ENCODE measurements at places on chromosomes 1 and 21.

GRCh38 chr21:39388811-39389155 lies 39.9 kb upstream of the HMGN1 start:
- DNase-seq: no peak

DNA sequence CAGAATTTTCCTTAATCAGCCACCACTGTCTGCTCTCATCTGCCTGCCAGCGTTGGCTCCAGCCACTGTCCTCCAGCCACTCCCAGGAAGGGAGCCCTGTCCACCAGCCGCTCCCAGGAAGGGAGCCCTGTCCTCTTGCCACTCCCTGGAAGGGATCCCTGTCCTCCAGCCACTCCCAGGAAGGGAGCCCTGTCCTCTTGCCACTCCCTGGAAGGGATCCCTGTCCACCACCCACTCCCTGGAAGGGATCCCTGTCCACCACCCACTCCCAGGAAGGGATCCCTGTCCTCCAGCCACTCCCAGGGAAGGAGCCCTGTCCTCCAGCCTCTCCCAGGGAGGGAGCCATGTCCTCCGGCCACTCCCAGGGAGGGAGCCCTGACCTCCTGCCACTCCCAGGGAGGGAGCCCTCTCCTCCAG lies 726.5 kb downstream of the PTPRU start:
- DNase-seq: no peak

GRCh38 chr1:193431265-193431977 lies 245.0 kb upstream of the B3GALT2 start:
- no peak for DNase-seq

- DNase-seq: no peak
Measured at GRCh38 chr1:231478811-231479210, 49.7 kb upstream of the TSNAX start.

GRCh38 chr1:101995984-101996745 lies 561 bp downstream of the OLFM3 start:
- no peak for DNase-seq

DNA sequence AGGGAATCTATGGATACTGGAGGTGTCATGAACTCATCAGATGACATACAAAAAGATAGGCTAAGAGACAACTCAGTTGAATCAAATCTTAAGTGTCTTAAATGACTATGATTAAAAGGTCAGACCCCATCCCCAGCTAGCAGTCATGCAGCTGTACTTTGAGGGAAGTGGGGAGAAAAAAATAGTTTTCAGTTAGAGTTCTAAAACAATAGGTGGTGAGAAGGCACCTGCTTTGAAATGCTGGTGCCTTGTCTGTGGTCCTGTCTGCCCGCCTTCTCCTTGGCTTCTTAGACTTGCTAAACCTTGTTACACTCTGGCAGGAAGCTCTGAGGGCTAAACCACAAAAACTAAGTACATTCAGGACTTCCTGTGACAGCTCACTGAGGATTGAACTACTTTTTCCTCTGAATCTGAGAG lies 15.3 kb downstream of the CD2 start:
- DNase-seq: no peak

DNA sequence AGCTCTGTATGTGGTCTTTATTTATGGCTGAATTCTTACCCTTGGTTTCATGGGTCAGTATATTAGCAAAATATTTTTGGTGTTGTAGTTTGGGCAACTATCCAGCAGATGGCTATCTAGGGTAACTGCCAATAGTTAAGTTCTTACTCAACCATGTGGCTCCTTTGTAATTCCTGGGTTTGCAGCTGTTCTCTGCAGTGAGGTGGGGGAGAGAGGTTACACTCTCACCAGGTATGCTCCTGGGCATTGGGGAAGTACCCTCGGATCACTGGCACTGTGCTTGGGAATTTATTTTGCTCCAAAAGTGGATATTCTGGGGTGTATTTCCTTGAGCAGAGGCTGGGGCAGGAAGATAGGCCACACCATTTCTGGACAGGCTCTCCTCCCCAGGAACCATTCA lies 436.7 kb upstream of the TMPRSS15 start:
- DNase-seq: no peak

DNA sequence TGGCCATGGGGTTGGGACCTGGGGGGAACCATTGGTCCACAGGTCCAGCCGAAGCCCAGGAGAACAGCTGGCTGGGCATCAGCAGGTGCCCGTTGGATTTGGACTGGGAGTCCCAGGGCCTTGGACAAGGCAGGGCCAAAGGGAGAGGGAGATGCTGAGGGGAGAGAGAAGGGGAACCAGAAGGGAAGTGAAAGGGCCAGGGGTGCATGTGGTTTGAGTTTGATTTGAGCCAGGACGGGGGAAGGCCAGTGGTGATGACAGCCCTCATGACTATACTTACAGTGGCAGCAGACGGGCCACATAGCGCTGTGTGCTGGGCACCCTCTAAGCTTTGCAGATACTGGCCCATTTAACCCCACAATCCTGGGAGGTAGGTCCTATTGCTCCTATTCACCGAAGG lies 18.8 kb downstream of the AGRN start:
- no peak for DNase-seq

DNA sequence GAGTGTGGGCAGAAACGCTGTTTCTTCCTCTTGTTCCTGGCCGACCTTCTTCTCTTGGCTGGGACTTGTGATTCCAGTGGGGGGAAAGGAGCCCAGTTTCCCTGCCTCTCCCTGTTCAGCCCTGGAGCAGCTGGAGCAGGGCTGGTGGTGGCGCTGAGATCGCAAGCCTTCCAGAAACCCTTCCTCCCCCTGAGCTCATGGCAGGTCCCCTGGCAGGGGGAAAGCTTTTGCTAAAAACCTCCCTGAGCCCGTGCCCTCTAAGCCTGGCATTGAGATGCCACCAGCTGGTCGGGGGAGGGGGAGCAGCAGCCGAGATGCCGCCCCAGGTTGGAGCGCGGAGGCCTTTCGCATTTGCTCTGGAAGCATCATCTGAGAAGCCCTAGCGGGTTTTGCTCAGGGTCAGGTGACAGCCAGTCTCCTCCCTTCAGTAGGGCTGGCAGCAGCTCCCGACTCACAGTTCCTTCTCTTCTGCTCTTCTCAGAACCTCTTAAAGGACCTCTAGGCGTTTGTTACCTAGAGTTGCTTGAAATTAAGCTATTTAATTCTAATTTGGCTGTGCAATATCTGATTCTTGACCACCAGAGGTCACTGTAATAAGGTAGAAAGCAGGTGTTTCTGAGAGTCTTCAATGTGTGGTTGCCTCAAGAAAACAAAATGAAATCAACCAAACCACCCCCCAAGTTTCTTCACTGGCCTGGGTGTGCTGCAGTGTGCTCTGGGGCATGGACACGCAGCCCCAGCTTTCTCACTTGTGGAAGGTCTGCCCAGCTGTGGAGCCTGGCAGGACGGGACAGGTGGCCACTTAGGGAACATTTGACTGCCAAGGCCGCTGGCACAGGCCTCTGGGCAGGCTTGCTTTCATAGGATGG lies 257.3 kb downstream of the CAMTA1 start:
- DNase-seq: no peak

DNA sequence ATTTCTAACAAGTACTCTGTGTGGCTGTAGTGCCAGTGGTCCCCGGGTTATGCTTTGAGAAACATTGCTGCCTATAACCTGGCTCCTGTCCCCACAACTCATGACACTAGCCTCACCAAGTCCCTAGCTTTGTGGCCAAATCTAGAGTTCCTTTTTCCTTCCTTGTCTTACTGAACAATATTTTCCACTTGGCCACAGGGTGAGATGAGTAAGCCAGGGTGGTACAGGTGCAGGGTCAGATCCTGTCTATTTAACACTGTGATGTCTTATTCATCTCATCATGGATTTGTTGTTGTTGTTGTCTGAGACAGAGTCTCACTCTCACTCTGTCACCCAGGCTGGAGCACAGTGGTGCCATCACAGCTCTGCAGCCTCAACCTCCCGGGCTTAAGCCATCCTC lies 18.6 kb downstream of the ARMH1 start:
- no peak for DNase-seq

GRCh38 chr1:201049248-201049831 lies 25.8 kb upstream of the KIF21B start:
- no peak for DNase-seq

GRCh38 chr1:175578425-175578824 lies 165.0 kb downstream of the TNR start:
- DNase-seq: no peak

GRCh38 chr1:248753708-248754280 lies 1.8 kb downstream of the LYPD8 start:
- no peak for DNase-seq

DNA sequence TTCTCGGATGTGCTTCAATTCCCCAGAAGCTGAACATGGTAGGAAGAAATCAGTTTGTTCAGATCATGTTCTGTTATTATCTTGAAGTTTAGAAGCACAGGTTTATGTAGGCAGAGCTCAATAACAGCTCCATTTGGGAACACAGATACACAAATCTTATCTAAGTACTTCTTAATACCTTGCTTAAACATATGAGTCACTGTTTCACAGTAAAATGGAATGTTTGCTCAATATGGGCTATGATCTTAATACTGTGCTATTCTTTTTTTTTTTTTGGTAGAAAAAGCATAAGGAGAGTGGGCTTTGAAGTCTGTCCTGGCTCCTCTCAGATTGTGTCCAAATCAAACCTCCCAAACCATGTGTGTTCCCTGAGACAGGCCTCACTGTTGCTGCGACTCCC lies 13.4 kb downstream of the PROK1 start:
- no peak for DNase-seq

GRCh38 chr1:233998891-233999290 lies 94.4 kb downstream of the SLC35F3 start:
- no peak for DNase-seq

- no peak for DNase-seq
Measured at GRCh38 chr1:248733566-248733965, 22.0 kb downstream of the LYPD8 start.

DNA sequence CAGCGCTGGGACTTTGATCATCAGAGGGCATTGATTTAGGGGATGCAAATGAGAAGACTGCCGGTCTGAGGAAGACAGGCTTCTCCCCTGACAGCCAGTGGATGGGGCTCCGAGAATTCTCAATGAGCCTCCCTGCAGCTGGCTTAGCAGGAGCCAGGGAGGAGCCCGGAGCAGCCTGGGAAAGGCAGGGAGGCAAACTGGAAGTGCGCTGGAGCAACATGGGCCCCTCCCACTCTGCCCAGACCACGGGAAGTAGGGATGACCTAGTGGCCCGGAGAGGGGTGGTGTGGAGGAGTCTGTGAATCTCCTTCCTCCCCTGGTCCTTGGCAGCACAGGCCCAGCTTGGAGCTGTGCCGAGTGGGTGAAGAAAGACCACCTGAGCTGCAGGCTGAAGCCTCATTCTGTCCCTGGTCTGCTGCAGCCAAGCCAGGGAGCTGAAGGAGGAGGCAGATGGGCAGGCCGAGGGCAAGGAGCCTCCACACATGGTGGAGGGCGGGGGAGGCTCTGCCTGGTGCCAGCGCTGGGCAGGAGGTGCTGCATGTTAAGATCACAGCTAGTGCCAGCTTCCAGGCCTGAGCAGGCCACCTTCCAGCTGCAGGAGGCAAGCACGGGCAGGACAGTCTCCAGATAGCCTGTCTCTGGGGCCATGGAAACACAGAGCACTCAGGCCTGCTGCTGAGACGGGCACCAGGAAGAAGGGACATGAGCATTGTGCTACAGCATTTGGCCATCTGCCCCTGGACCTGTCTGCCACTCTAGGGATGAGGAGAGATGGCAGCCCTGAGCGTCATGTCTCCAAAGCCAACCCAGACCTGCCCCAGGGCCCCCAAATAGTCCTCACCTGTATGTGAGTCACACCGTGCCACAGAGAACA lies 12.2 kb upstream of the CLSTN1 start:
- DNase-seq: no peak

- no peak for DNase-seq
Measured at GRCh38 chr1:67372136-67372535, 58.1 kb downstream of the SERBP1 start.

- DNase-seq: no peak
Measured at GRCh38 chr1:6961289-6961688, 176.0 kb downstream of the CAMTA1 start.

DNA sequence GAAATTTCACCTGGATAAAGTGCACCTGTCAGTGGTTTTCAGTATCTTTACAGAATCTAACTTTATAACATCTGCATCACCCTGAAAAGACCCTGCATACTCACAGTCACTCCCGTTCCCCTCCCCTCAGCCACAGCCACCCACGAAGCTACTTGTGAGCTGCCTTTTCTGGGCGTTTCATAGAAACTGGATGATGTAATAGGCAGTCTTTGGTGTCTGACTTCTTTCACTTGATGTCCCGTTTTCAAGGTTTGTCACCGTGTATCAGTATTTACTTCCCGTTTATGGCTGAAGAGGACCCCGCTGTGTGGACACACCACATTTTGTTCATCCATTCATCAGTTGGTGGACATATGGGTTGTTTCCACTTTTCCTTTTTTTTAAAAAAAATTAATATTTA lies 47.8 kb upstream of the LRRC3 start:
- no peak for DNase-seq

GRCh38 chr1:233523047-233523446 lies 90.9 kb upstream of the KCNK1 start:
- no peak for DNase-seq

GRCh38 chr1:34779962-34780361 lies 1.1 kb upstream of the GJB3 start:
- no peak for DNase-seq

DNA sequence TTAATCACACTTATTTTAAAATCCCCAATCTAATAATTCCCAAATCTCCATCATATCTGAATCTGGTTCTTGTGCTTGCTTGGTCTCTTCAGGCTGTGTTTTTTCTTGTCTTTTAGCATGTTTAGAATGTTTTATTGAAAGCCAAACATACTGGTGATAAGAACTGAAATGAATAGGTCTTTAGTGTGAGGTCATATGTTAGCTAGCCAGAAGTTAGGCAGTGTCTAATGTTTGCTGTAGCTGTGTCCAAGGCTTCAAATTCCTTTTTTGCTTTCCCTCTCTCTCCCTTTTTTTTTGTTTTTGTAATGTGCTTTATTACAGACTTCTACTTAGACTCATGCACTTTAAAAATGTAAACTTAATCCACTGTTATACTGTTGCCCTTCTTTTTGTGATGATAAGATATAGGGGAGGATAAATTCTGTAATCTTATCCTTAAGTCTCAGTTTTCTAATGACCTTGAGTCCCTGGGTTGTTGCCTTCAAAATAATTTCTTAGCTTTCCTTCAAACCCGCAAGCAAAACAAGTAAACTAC lies 725.1 kb downstream of the BRINP3 start:
- DNase-seq: no peak

DNA sequence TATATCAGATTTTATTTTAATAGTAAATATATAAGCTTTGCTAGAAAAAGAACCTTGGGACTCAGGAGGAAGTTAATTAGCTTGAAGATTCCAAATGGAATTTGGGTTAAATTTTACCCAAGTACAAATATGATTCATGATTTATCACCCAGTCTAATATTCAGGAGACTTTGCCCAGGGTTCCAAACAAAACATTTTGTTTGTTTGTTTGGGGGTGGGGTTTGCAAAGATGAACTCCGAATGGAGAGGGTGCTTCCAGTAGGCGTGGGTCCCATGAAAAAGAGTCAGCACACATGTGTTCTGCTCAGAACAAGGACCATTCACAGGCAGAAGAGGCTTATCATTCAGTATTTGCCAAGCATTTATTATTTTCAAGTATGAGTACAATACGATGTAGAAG lies 23.5 kb downstream of the KCNT2 start:
- no peak for DNase-seq

- DNase-seq: no peak
Measured at GRCh38 chr1:121516234-121516967, 331.6 kb downstream of the SRGAP2C start.

GRCh38 chr1:85681087-85681486 lies 27.1 kb downstream of the ZNHIT6 start:
- no peak for DNase-seq

- no peak for DNase-seq
Measured at GRCh38 chr1:224867715-224868114, 61.8 kb upstream of the DNAH14 start.

- DNase-seq: no peak
Measured at GRCh38 chr1:192342842-192343241, 26.1 kb downstream of the RGS21 start.
